ENCODE measurements at places on chromosomes 16 and 17.

GRCh38 chr16:12576878-12577277 lies 226.8 kb downstream of the CPPED1 start:
- DNase-seq = no peak

DNA sequence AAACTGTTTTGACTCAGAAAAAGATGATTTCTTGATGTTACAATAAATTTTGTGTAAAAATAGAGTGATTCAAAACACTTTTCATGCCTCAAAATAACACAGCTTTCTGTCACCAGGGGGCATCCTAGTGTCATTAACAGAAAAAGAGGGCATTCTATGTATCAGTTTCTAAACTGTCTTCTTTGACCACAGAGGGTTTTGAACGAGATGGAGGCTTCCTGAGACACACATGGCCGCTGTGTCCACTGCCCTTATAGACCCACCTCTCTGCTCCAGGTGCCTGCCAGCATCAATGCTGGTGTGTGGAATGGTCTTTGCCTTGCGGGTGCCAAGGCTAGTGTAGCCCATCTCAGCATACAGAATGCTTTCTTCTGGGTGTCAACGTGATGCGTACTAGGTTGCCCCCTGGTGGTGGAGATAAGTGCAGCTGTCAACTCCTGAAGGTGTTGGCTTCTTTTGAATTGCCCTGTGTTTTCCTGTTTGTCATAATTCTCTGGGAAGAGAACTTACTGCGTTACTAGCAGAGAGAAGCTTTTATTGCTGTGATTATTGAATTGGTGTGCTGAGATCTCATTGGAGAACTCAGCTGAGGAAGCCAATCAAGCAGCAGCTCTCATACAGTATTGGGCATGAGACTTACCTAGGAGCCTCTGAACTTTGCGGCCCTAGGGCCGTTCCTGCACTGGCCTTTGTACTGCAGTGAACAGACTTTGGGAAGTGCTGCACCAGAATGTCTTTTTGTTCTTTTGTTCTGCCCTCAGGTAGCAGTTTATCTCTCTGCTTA lies 38.6 kb downstream of the USP10 start:
- DNase-seq = peak; percentile 96

- no peak for DNase-seq
Observed at GRCh38 chr17:41613277-41614082, 913 bp upstream of the KRT16 start.

DNA sequence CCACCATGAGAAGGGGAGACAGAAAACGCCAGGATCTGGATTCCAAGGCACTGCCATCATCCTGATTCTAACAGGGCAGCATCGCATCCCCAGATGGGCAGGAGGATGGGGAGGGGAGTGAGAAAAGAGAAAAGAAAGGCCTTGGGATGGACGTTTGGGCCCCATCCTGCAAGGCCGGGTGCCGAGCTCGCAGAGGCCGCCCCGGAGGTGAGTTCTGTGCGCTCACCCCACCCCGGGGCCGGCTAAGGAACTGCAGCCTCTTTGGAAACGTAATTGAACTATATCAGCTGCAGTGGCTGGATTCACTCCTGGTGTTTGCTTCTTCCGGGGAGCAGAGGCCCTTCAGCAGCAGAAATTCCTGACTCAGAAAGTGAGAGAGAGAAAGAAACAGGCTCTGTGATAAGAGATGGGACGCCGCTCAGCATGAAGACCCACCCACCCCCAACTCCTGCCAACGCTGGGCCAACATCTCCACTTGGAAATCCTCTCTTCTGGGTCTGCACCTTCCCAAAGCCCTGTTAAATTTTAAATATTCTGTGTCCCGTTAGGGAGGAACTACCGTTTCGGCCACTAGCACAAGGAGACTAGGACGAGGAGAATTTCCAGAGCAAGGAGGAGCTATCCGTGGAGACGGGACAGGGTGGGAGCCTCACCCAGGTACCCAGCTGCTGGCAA lies 8.5 kb upstream of the SSTR2 start:
- peak; percentile 87 for DNase-seq

DNA sequence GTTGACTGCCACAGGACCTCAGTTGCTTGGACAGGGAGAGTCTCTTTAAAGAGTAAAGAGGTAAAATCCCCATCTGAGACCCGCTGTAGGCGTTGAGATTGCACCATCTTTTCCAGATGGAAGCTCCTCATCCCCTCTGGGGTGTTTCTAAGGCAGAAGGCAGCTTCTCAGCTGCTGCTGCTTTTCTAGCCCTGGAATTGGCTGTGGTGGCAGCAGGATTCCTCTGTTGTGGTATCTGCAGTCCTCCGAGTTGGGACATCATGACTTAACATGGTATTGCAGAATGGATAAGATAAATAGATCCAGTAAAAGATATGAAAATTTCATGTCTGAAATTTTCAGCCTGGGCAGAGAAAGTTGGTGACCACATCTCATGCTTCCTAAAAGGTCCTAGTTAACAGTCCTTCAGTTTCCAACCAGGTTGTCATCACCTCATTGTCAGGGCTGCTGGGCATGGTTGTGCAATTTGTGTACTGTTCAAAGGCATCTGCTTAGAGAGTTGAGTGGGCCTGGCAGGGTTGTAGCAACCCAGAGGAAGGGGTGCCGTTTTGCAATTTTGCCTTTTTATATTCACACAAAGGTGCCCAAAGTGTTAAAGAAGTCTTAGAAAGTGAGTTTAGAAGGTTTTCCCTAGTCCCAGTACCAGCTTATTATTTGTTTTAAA lies 150.4 kb downstream of the SPECC1 start:
- DNase-seq = no peak

DNA sequence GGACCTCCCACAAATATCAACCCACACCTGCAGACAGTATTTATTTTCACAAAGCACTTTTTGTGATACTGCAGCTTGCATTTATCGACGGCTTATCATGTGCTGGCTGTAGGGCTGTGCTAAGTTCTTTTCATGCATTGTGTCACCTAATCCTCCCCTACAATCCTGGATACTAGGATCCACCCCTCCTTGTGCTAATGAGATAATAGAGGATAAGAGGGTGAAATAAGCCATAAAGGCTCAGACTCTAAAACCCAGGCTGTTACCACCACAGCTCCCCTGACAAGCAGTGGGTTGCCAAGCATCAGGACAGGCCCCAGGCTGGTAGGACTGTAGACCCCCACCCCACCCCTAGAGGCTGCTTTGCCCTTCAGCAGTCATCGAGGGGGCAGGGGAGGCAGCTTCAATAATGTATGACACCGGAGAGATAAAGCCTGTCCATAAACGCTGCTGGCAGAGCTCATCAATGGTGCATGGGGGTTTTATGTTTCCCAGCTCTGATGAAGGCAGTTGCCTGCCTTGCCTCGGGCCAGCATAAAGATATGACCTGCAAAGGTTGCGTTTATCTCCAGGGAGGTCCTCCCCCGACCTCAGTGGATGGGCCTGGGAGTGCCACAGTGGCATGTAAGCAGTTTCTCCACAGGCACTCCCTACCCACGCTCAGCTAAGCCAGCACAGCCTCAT lies 73.9 kb upstream of the C16orf82 start:
- no peak for DNase-seq

GRCh38 chr16:27972500-27972899 lies 91.0 kb downstream of the GSG1L start:
- peak; percentile 45 for DNase-seq

DNA sequence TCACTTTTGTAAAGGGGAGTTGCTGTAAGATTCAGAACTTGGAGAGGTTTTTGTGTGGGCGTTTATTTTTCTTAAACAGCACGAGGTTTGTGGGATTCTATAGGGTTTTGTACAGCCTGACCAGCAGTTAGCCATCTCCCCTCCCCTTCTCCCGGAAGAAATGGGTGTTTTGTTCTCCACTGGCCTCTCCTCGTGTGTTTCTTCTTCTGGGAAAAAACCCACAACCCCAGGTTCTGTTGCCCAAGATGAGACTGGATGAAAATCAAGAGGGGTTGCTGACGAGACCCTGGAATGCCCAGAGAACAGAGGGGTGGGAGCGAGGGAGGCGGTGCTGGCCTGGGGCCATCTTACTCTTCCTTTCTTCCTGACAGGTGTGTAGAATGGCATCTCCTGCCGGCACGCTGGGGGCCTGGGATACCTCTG lies 186.1 kb downstream of the MSI2 start:
- DNase-seq = no peak

GRCh38 chr17:6303664-6304063 lies 131.3 kb downstream of the AIPL1 start:
- DNase-seq = peak; percentile 43

GRCh38 chr17:35116845-35117244 lies 2.8 kb downstream of the RAD51D start:
- DNase-seq = no peak

DNA sequence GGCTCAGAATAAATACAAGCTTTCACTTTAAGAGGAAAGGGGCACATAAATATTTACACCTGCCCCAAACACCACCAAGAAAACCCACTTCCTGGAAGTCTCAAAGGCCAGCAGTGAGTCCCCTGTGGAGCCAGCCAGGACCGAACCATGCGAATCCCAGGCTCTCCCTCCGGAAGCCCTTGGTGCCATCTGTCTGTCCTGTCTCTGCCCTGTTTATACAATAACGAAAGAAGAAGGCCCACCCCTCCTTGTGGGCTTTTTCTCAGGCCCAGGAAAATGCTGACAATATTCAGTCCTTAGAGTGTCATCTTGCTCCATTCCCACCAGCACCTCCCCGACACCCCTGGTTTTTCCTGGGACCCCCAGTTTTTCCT lies 3.6 kb upstream of the SLC6A4 start:
- DNase-seq = no peak

DNA sequence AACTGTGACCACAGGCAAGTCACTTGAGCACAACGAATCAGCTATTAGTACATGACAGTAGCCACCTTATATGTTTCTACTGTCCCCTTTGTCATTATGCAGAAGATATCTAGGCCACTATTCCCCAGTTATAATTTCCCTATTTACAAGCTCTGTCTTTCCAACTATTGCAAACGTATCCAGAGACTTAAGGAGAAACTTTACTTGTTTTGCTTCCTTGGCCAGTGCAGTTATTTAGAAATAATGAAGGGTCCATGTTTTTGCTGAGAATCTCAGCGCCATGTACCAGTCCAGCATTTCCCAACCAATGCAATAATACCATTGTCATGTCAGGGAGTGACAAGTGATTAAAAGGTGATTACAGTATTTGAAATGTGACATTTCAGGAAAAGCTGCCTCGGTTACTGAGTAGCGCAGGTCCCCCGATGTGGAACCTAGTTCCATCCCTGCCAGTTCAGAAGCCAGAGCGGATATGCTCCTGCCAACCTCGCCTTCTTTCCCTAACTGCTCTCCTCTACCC lies 743 bp downstream of the ZNF624 start:
- DNase-seq = no peak

DNA sequence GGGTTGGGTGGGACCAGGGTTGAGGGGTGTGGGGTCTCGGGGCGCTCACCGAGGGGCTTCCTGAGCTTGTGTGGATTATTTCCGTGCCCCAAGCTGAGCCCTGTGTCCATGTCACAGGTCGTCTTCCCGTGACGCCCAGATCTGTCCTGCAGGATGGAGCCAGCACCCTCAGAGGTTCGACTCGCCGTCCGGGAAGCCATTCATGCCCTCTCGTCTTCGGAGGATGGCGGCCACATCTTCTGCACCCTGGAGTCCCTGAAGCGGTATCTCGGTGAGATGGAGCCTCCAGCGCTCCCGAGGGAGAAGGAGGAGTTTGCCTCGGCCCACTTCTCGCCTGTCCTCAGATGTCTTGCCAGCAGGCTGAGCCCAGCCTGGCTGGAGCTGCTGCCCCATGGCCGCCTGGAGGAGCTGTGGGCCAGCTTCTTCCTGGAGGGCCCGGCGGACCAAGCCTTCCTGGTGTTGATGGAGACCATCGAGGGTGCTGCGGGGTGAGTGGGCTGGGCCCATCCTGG lies 1.0 kb downstream of the TELO2 start:
- DNase-seq = peak; percentile 32

DNA sequence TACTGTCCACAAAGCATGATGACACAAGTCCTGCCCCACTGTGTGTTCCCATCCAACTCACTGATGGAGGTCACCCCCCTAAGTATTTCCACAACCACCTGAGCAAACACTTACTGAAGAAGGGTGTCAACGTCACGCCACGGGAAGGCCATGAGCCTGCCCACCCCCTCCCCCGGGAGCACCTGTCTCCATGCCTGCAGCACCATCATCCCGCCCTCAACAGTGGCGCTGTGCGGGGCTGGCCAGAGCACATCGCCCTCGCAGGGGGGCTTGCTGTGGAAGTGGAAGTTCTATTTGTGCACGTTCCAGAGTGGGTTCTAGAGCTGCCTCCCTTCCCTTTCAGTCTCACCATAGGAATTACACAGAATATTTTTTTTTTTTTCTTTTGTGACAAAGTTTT lies 4.3 kb upstream of the MBTPS1 start:
- DNase-seq = no peak

GRCh38 chr16:48946686-48947370 lies 334.8 kb downstream of the CBLN1 start:
- DNase-seq = no peak

GRCh38 chr17:55763856-55764255 lies 13.0 kb downstream of the PCTP start:
- no peak for DNase-seq

DNA sequence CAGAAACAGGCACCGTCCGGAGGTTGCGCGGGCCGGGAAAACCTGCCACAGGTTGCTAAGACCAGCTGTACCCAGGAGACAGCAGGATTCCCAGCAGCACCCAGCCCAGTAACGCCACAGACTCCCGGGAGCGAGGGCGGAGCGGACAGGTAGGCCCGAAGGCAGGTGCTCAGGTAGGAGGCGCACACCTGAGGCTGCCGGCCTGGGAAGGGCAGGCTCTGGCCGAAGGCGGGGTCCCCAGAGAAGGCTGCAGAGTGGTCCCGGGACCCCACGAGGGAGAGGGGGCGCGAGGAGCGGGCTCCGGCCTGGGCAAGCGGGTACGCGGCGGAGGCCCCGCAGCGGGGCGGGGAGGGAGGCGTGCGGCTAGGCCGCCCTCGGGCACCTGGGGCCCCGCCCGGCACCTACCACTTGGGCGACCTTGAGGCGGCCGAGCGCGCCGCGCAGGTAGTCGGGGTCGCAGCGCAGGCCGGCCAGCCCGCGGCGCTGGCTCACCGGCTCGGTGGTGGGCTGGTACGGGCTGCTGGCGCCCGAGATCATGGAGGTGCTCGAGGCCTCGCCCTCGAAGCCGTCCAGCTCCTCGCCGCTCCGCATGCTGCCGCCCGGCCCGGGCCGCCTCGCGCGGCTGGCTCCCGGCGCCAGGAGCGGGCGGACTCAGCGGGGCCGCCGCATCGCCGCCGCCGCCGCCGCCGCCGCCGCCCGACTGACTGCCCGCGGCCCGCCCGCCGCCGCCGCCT lies 441 bp downstream of the CMTM4 start:
- DNase-seq = peak; percentile 80

- no peak for DNase-seq
Observed at GRCh38 chr17:49548051-49548505, 27.6 kb upstream of the NXPH3 start.

DNA sequence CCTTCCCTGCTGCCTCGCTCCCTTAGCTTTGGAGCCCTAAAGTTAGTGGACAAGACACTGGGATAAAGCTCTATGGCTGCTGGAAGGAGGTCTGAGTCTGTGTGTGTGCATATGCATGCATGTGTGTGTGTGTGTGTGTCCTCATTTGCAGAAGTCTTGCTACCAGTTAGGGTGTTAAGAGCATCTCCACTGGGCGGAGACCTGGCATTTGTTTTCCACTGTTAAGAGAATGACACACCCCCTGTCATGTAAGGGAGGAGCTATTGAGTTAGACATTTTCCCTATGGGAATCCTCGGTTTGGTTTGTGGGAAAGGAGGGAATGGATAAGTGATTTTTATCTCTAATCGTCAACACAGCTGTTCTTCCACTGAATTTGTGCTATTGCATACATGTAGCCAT lies 24.8 kb upstream of the ARHGAP23 start:
- DNase-seq = no peak

- DNase-seq = peak; percentile 87
Observed at GRCh38 chr17:18362698-18363100, 651 bp downstream of the SHMT1 start.

GRCh38 chr17:35773129-35773528 lies 12.4 kb downstream of the C17orf50 start:
- no peak for DNase-seq

GRCh38 chr17:67022451-67022810 lies 21.9 kb upstream of the CACNG1 start:
- DNase-seq = no peak
